ENCODE measurements at places on chromosomes 7 and 10.

- DNase-seq: no peak
Observed at GRCh38 chr10:109593682-109594081, 329.6 kb downstream of the XPNPEP1 start.

DNA sequence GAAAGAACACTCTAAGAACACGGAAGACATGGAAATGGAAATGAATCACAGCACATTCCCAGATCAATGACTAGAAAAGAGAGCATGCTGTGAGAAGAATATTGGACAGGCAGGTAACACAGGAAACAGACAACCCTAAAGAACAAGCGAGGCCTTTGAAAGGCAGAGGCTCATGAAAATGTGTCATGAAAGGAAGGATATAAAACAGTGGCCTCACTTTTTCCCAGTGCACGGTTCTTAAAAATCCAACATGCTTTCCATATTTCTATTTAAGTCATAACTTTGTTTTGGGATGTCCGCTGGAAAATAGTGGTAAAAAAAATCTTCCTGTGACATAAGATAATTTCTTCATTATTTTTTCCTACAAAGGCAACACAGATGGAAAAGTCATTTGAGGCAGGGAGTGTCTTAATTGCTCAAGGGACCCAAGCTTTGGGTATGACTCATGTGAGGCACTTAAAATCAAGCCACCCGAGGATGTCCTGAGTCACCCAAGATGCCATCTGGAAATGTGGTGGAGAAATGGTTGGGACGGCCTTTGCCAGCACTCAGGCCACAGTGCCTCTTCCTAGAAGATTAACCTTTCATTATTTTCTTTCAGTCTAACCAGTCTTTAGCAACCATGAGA lies 17.0 kb downstream of the ITIH5 start:
- no peak for DNase-seq

GRCh38 chr10:123766012-123766411 lies 99.9 kb downstream of the GPR26 start:
- no peak for DNase-seq

- no peak for DNase-seq
Observed at GRCh38 chr7:106485031-106485551, 175.9 kb downstream of the CCDC71L start.

DNA sequence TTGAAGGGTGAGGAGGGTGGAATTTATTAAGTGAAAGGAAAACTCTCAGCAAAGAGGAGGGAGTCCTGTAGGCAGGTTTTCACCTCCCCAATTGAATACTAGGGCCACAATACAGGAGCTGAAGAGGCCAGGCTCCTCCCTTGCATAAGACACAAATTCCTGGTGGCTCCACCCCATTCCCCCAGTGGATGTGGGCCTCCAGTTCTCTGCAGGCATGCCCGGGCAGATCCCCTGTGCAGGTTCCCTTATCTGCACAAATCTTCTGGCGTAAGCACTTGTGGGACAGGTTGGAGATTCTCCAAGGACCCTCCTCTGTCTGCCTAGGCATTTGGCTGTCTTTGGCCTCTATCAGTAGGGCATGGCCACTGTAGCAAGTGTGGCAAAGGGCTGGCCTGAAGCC lies 847.1 kb upstream of the MBL2 start:
- DNase-seq: no peak

DNA sequence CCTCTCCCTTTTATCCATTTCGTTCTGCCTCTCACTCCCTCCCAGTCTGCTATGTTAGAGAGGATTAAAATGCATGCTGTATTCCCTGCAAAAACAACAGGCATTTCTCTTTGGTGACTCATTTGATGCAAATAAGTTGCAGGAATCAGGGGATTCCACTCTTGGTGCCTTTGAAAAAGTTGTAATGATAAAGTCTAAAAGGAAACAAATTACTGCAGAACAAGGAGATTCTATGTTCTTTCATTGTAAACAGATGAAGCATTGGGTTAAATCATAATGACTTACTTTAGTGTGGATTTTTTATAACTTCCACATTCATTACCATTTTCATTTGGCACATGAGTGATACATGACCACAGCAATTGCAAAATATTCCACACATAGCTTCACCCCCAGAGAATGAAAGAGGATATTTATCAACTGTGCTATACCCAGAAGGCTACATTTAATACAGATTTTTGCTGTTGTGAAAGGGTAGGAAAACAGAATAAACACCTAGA lies 33.4 kb upstream of the ABLIM1 start:
- DNase-seq: no peak

GRCh38 chr10:62583876-62584615 lies 209.9 kb downstream of the ZNF365 start:
- no peak for DNase-seq

GRCh38 chr7:114086537-114086913 lies 167.7 kb upstream of the PPP1R3A start:
- peak; percentile 42 for DNase-seq

DNA sequence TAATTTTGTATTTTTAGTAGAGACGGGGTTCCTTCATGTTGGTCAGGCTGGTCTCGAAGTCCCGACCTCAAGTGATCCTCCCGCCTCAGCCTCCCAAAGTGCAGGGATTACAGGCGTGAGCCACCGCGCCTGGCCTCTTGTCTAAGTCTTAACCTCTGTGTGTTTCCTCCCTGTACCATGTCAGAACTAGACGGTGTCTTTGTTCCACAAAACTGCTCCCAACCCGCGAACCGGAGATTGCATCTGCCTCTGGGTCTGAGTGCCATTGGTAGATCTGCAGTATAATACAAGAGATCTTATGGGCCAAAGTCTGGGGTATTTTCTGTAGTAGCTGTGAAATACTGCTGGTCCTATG lies 1.3 kb upstream of the EEF1AKMT2 start:
- DNase-seq: no peak

GRCh38 chr10:24385776-24386175 lies 176.8 kb downstream of the KIAA1217 start:
- no peak for DNase-seq

- DNase-seq: no peak
Observed at GRCh38 chr7:36010656-36011587, 142.1 kb upstream of the EEPD1 start.
